ENCODE measurements at places on chromosomes 16 and 17. TPM values are rescaled to one million over a fixed set of nuclear protein-coding genes. Genes with fewer than 3 reads are reported as not detected.

The SLC5A11 gene
- not detected for total RNA-seq

The ENDOV gene
- 25.5 TPM for total RNA-seq

The ADAD2 gene
- not detected for total RNA-seq

The POLR2C gene
- total RNA-seq, result 100 TPM

The ZNF785 gene
- total RNA-seq, result 12.4 TPM

The RASL10B gene
- 0.26 TPM for total RNA-seq

The KRTAP4-6 gene
- not detected for total RNA-seq

The RNF227 gene
- total RNA-seq, result 0.43 TPM

The CISD3 gene
- total RNA-seq, result 2.9 TPM

Measured in dermis lymphatic vessel endothelial cell (primary cell).